Colonic mucosa (tissue), 4 donors: ENCODE measurements at places on chromosomes 7 and 10.

DNA sequence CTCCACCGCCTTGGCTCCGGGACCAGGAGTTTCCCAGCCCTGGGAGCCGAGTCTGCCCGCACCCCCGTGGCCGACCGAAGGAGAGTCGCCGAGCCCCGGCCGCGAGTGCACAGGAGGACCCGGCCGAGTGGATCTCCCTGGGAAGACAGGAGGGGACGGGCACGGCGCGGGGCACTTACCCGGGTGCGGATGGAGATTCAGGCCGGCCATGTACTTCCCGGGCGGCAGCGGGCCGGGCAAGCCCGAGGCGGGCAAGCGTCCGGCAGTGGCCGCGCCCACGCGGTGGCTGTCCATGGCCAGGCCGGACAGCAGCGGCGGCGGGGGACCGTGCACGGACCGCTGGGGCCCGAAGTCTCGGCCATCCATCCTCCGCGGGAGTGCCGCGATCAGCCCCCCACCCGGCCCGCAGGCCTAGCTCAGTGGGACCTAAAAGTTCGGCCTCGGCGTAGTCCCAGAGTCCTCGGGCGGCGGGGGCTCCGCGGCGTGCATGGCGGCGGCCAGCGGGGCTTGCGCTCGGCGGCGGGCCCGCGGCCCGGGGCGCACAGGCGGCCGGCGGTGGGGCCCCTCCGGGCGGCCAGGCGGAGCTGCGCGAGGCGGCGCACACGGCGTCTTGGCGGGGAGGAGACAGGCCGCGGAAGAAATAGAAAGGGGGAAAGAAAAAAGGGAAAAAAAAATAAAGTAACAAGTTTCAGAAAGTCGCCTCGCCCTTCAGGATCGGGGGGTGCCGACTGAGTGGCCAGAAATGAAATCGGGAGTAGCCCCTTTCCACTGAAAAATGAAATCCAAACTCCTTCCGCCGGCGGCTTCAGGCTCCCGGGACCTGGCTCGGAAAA, 2.5 kb downstream of the TNRC18 start:
- peak; percentile 33 for DNase-seq

DNA sequence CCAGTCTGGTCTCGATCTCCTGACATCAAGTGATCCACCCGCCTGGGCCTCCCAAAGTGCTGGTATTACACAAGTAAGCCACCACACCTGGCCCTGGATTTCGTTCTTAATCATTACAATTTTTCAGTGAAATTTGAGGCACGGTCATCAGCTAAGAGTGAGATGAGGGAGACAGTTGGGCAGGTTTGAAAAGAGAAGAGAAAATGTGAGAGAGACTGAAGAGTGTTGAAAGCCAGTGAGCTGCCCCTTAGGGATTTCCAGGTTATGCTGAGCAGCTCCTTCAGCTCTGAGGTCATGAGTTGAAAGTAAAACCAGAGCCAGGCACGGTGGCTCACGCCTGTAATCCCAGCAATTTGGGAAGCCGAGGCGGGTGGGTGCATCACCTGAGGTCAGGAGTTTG, 5.9 kb upstream of the UPF2 start:
- no peak for DNase-seq

GRCh38 chr7:82602066-82602465, 158.5 kb upstream of the CACNA2D1 start:
- no peak for DNase-seq

DNA sequence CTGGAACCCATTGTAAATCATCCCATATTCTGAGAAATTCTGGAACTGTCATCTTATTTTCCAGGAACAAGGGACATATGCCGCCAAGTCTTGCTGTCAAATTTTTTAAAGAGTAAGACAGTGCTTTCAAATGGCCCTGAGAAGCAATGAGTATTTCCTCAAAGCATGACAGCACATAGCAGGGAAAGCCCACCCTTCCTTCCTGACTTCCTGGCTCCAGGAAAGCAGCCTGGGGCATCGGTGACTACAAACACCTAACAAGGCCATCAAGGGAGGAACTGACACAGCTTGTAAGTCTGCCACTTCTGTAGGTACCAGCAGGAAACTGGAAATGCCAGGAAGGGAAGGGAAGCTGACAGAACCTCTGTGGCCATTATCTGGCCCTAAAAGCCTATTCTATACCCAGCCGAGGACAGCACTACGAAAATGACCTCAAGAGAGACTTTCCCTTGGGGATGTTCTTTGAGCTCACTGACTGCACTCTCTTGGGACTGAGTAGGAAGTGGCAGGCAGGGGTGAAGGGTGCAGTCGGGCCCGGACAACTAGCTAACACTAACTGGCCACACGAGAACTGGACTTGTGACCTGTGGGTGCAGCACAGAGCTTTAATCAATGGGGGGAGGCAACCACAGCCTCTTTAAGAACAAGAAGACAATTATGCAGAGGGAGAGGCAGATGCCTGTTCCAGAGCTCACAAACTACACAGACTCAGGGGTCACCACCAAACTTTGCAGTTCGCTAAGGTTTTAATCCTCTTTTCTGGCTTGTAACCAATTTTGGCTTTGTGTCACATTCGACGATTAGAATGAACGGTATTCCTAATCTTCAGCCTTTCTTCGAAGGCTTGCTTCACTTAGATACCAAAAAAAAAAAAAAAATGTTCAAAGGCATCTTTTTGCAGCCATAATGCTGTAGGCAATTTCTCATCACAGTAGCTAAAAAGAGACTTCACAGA, 52.0 kb downstream of the GRB10 start:
- DNase-seq: no peak

DNA sequence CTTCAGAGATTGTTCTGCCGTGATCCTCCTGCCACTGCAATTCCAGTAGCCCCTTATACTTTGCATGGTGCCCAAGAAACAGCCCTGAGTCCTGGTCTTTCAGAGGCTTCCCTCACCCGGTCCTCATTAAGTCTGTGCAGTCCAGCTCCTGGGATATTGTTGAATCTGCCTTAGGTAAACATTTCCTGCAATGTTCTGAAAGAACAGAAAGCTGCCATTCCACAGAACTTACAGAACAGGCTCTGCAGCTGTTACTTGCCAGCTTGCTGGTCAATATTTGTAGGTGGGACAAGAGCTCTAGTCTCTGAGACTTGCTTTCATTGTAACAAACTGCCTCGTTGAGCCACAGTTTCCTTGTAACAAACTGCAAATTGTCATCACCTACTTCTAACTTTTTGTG, 115.0 kb upstream of the KIF5B start:
- DNase-seq: peak; percentile 83
